ENCODE measurements at places on chromosomes 5 and 9.

DNA sequence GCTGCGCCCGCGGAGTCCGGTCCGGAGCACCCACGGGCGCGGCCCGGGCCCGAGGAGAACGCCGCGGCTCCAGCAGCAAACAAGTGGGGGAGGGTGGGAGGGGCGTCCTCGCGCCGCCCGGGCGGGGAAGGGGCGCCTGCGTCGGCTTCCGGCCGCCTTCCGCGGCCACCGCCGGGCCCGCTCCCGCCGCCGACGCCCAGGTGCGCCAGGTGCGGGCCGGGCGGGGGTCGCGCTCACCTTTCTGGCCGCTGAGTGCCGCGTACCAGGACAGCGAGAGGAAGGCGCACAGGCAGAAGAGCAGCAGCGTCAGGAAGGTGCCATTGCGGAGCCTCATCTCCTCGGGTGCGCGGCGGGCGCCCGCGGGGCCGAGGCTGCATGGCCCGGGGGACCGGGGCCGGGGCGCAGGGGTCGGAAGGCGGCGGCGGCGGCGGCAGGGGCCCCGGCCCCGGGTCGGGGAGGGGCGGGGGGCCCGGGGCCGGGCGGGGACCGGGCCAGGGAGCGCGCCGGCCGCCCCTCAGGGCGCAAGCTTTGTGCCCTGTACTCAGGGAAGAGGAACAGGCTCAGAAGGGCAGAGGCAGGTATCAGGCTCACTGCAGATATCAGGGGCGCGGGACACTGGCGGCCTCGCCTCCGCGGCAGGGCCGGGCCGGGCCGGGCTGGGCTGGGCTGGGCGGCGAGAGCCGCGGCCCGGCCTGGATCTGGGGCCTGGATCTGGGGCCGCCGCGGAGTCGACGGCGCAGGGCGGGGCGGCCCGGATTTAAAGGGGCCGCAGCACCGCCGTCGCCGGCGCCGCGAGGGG is at the start of gene MGAT4B:
MGAT4B (minus strand) TSS at position 617 of the 799 bp plus-strand sequence; CDS start at position 334, 283 bp downstream.
- DNase-seq, result peak; percentile 92

DNA sequence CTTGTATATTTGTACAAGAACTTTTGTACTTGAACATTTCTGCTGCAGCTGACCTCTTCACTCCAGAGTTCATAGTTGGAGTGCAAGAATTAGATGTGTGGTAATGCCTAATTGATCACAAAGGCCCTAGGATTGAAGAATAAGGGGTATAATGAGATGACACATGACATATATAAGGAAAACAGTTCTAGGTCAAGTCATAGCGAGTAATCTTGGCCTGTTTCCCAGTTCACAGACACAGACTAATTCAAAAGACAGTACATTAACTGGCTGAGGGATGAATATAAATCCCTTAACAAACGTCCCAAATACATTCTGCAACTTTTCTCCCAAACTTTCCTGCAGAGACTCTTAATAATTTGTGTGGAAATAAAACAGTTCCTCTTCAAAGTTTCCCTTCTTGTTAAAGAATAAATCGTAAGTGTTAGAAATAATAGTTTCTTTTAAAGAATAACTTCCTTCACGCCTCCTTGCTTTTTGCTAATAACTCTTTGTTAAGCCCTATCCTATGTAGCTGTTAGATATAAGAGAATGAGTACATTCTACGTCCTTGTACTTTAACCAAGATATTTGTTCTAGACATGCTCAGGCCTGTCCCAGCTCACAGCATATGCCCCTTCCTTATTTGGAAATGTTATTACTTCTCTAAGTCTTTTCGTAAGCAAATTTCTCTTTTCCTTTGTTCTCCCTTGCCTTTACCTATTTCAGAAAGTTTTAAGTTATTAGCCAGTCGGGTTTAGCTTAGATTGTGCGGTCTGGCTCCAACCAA is 556.4 kb upstream of the CTNND2 start:
- DNase-seq, result no peak

GRCh38 chr5:109484597-109484996 is 74.8 kb upstream of the PJA2 start:
- DNase-seq, result no peak

DNA sequence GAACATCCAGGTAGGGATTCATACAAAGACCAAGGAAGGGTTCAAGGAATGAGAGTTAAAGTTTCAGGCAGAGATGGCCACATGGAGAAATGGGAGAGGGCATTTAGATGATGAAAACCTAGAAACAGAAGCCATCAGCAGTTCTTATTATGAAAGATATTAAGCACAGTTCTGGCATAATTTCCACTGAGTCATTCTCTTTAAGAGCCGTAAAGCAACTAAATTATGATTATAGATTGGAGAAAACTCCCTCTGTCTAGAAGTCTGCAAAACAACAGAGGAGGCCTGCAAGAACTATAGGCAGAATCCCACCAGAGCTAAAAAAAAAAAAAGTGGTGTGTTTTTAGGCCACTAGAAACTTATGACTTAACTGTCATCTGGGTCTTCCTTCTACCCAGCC is 157.1 kb upstream of the MPDZ start:
- no peak for DNase-seq

DNA sequence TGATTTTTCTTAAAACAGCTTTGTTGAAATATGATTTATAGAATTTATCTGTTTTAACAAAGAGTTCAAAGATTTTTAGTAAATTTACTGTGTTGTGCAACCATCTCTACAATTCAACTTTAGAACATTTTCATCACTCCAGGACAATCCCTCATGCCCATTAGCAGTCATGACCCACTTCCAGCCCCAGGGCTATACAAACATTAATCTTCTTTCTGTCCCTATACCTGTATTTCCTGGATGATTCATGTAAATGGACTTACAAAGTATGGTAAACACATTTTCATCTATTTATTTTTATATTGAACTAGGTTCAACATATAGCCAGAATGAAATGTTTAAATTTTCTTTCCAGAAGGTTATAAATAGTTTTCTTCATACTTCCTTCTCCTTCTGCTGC is 127.8 kb upstream of the CCDC180 start:
- DNase-seq, result no peak

DNA sequence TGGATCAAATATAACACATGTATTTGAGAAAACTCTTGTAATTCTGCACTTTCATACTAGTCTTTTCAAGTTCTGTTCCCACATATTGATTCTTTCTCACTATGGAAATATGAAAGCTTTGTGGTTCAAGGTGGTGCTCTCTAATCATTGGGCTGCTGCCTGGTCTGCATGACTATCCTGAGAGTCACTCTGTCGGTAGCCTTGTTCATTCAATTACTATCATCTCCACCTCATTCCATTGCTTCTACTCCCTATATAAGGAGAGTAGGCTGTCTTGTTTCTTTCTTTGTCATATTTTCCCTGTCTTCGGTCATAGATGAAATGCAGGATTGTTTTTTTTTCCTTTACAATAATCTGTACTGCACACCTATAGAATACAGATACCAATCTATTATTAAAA is 341.4 kb upstream of the ACTBL2 start:
- no peak for DNase-seq

GRCh38 chr5:132102944-132103331 is 29.3 kb downstream of the CSF2 start:
- no peak for DNase-seq

DNA sequence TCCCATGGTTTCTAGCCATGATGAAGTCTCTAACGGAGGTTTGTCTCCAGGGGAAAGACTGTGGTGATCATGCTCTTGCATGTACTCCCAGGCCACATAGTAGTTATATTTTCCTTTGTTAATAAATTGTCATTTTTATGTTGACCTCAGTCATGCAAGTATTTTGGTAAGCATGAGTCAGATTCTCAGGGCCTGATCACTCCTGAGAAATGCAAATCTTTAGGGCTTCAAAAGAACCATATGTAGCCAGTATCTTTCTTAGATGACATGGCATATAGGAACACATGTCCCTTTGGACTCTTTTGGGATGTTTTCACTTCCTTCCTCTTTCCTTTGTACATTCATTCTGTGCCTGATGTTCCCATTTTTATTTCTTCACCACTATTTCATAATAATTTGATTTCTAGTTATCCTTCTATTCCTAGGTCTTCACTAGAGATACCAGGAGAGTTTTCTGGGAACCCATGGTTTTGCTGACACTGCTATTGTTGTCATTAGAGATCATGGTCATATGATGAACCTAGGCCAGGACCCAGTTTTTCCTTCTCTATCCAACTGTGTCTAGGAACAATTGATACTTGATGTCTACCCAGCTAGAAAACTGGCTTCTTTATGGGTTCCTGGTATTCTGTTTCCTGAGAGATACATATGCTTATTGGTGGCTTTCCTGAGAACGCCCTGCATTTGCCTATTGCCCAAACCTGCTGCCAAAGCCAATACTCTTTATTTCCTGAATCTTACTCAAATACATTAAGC is 248.1 kb upstream of the NREP start:
- DNase-seq, result no peak

GRCh38 chr5:10266839-10267238 is 16.8 kb downstream of the CCT5 start:
- DNase-seq, result no peak

DNA sequence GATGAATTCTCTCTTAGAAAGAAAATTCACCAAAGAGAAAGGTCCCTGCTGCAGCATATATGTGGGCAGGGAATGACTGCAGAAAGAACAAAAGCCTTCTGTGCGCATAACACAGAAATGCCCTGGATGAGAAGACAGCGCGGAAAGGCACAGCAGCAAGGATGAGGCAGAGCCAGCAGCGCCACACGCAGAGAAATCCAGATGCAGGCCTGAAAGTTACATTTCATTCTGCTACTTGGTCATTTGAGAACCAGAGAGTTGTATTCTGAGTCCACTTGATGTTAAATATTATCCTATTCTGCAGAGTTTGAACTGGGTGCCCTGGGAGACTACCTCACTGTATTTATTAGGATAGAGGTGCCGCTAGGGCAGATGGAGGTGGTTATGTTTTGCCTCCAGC is 68.5 kb downstream of the GLDC start:
- peak; percentile 33 for DNase-seq

DNA sequence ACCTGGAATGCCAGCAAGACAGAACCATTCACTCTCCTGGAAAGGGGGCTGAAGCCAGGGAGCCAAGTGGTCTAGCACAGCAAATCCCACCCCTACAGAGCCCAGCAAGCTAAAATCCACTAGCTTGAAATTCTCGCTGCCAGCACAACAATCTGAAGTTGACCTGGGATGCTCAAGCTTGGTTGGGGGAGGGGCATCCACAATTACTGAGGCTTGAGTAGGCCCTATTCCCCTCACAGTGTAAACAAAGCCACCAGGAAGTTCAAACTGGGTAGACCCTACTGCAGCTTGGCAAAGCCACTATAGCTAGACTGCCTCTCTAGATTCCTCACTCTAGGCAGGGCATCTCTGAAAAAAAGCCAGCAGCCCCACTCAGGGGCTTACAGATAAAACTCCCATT is 17.3 kb downstream of the RIGI start:
- no peak for DNase-seq

Data from posterior cingulate gyrus (tissue), 11 donors.